ENCODE measurements at places on chromosomes 12 and 14. TPM values are rescaled to one million over a fixed set of nuclear protein-coding genes. Genes with fewer than 3 reads are reported as not detected.

- H3K27ac ChIP-seq, result no peak overlapping the region
- DNase-seq, result no peak
- H3K4me3 ChIP-seq, result no peak overlapping the region
Observed at GRCh38 chr14:69670093-69670492, 58.7 kb downstream of the SUSD6 start.

- no peak for DNase-seq
- no peak overlapping the region for H3K4me3 ChIP-seq
- H3K4me1 ChIP-seq, result peaks cover 11% of the 10 kb centered on the region
Observed at GRCh38 chr12:26212988-26213387, 17.6 kb downstream of the SSPN start.

DNA sequence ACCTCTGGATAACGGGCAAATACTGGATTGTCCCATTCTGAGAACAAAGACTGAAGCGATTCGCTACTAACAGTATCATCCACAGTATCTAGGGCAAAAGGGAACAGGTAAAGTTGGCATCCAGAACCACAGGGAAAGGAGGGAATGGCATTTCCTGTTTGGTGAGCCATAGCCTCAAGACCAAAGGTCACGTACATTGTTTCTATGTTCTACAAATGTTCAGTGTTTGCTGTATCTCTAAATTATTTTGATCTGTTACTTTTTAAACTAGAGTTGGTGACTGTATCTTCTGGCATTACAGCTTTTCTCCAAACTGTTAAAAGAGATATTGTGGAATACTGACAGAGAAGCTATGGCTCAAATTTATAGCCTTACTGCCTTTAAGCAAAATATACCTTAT is 9.7 kb downstream of the MLH3 start:
- peaks cover 4% of the 10 kb centered on the region for H3K36me3 ChIP-seq
- H3K4me1 ChIP-seq, result peaks cover 17% of the 10 kb centered on the region

DNA sequence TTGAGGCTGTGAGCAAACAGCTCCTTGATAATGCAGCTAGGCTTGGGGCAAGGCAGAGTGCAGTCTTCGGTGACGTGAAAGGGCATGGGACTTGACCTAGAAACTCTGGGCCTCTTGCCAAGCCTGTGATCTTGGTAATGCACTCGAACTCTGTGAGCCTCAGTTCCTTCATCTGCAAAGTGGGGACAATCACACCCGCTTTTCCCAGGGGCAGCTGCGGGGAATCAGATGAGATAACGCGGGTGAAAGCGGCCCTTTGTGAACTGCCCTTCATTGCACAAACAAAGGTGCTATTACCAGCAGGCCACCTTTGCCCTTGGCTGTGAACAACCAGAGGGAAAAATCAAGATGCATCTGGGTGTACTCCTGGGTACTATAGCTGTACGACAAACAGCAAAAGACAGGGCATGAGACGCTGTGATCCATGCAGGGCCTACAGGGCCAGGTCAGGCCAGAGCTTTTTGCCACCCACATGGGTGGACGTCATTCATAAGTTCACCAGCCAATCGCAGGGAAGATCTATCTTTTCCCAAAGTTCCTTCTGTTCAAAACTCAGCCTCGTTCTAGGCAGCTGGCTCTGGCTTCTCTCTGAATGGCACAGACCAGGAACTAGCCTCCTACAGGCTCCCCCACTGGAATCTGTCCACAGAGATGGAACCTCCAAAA is 3.2 kb downstream of the MSI1 start:
- H3K4me1 ChIP-seq, result peaks cover 13% of the 10 kb centered on the region
- H3K36me3 ChIP-seq, result no peaks in the 10 kb centered on the region
- DNase-seq, result no peak
- H3K4me3 ChIP-seq, result no peak overlapping the region
- H3K27me3 ChIP-seq, result peaks cover 12% of the 10 kb centered on the region

DNA sequence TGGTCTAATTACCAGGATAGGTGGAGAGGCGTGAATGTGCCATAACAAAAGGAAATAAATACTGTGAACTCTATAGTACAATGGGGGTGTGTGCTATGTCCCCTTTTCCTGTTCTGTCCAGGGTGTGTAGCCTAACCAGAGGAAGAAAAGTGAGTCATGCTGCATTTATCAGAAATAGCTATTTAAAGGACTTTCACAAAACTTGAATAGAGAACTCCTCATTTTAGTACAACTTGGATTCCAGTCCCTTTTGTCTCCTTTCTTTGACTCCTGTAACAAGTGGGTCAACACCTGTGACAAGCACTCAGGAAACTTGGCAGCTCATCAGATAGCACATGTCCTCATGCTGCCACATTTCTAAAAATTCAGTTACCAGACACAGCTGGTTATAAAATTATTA is 123.4 kb downstream of the CCDC91 start:
- H3K4me1 ChIP-seq, result no peaks in the 10 kb centered on the region
- no peak for DNase-seq
- no peaks in the 10 kb centered on the region for H3K27me3 ChIP-seq

The NGB gene
- not detected for total RNA-seq

DNA sequence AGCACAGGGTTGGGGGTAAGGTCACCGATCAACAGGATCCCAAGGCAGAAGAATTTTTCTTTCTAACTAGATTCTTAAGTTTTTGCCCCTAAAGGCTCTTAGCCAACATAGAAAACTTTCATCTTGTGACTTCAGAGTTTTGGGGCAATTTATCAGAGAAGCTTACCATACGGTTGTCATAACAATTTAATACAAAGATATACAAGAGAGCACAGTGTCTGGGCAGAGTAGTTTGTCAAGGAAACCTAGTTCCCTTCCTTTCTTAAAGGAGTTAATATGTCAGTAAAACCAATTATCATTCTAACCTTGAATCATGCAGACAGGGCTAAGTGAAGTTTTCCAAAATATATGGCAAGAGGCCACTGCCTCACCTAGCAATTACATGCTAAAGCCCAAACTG is 18.4 kb downstream of the NR2C1 start:
- H3K4me3 ChIP-seq, result no peak overlapping the region
- DNase-seq, result no peak
- H3K27me3 ChIP-seq, result no peaks in the 10 kb centered on the region
- peaks cover 29% of the 10 kb centered on the region for H3K36me3 ChIP-seq

GRCh38 chr14:89473569-89473968 is 56.5 kb upstream of the FOXN3 start:
- H3K4me3 ChIP-seq, result no peak overlapping the region
- no peak for DNase-seq
- H3K27ac ChIP-seq, result no peak overlapping the region
- no peaks in the 10 kb centered on the region for H3K4me1 ChIP-seq
- no peaks in the 10 kb centered on the region for H3K27me3 ChIP-seq
